ENCODE measurements at places on chromosomes 4 and X.

GRCh38 chrX:12467321-12467720 lies 323.9 kb upstream of the PRPS2 start:
- no peak for DNase-seq

- DNase-seq = peak; percentile 53
Measured at GRCh38 chr4:158667651-158668198, 4.0 kb downstream of the C4orf46 start.

DNA sequence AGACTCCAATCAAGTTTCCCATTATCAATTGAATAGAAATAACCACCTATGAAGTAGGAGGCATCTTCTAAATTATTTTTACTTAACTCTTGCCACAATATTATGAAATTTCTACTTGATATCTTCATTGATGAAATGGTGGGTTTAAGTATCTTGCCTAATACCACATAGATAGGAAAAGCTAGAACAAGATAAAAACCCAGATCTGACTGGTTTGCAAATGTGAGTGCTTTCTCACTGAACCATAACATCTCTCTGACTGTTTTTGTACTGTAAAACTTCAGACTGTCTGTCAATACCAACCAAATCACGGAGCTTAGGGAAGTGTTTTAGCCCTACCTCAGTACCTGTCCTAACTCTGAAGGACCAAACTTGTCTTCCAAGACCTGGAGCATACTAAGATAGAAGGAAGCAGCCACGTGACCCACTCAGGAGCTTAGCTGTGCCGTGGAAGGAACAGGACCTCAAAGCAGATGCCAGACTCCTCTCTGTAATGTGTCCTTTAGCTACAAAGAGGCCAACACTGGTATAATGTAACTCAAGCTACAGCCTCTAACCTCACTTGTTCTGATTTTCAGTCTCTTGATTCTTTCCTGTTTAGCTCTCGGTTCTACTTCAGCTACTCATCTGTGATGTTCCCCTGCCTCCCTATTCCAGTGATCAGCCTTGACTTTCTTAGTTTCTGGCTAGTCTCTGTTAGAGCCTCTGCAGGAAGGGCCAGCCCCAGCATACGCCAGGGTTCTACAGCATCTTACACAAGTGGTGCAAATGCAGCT lies 84.4 kb downstream of the LRP2BP start:
- no peak for DNase-seq

DNA sequence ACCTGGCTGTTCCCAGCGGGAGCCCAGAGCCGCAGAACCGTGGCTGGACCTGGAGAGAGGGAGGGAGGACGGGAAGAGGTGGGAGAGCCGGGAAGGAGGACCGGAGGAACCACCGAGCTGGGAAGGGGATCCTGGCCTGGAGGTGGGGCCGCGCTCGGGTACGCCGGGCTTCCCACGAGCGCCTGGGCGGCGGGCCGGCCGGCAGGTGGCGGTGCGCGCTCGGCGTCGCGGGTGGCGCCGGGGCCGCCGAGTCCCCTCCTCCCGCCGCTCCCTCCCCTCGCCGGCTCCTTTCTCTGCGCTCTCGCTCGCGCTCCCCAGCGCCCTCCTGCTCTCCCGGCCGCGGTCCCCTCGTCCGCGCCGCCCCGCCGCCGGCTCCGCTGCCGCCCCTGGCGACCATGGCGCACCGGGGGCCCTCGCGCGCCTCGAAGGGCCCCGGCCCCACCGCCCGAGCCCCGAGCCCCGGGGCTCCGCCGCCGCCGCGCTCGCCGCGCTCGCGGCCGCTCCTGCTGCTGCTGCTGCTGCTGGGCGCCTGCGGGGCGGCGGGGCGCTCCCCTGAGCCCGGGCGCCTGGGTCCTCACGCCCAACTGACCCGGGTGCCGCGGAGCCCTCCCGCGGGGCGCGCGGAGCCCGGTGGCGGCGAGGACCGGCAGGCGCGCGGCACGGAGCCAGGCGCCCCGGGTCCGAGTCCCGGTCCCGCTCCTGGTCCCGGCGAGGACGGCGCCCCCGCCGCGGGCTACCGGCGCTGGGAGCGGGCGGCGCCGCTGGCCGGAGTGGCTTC lies at the start of gene SORCS2:
SORCS2 (plus strand) TSS at position 287 of the 778 bp plus-strand sequence.
- peak; percentile 73 for DNase-seq

GRCh38 chrX:16643176-16643575 lies 6.8 kb upstream of the S100G start:
- no peak for DNase-seq

GRCh38 chr4:163707873-163708272 lies 213.4 kb downstream of the TMA16 start:
- no peak for DNase-seq

GRCh38 chr4:10181745-10182445 lies 65.3 kb upstream of the WDR1 start:
- DNase-seq = no peak

GRCh38 chrX:74405973-74406489 lies 15.3 kb upstream of the SLC16A2 start:
- DNase-seq = no peak

DNA sequence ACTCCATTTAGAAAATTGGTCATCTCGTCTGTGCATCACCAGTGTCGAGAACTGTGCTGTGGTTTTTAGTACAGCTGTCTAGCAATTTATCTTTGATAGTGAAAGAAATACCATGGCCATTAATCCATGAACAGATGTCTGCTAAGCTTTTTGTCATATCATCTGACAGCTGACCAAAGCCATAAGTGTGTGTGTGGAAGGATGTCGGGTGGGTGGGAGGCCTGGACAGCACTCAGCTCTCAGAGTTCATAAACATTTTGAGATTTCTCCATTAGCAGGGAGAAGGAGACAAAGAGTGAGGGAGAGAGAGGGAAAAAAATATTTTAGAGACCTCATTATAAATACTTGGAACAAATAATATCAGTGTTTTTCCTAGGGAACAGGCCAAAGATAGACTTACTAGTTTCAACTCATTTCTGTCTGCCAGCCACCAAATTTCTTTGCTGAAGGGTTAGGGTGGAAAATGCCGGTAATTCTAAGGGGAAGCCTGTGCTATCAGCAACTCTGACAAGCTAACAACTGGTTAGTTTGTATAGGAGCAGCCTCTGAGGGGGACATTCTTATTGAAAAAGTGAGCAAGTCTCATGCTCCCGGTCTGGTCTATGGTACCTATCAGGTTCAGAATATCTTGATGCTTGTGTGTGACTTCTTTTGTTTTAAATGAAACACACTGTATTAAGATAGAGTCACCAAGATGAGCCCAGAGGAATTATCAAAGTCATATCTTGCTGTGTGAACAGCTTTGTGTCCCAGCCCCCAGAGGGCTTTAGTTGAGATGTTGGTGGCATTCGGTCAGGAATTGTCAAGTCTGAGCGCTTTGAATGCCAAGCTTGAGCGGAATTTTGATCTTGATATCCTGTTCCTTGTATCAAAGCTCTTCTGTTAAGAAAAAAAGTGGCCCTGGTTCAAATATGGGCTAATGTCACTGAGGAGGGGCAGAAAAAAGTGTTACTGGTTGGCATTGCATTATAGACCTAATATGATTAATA lies 41.9 kb upstream of the PDLIM3 start:
- no peak for DNase-seq

GRCh38 chr4:89660444-89661172 lies 176.4 kb downstream of the SNCA start:
- DNase-seq = no peak

DNA sequence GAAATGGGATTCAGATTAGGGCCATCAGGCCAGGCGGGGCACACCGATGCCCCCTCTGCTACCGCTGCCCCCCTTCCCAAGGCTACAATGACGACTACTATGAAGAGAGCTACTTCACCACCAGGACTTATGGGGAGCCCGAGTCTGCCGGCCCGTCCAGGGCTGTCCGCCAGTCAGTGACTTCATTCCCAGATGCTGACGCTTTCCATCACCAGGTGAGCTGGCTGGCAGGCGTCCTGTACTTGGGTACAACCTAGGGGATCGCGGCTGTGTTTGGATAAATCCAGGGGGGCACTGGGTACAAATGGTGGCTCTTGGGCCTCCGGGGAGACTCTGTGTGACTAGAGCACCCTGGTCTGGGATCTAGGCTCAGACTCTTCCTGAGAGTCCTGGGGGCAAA lies 1.1 kb downstream of the EMD start:
- no peak for DNase-seq

GRCh38 chrX:66675541-66675940 lies 36.7 kb upstream of the EDA2R start:
- DNase-seq = no peak

DNA sequence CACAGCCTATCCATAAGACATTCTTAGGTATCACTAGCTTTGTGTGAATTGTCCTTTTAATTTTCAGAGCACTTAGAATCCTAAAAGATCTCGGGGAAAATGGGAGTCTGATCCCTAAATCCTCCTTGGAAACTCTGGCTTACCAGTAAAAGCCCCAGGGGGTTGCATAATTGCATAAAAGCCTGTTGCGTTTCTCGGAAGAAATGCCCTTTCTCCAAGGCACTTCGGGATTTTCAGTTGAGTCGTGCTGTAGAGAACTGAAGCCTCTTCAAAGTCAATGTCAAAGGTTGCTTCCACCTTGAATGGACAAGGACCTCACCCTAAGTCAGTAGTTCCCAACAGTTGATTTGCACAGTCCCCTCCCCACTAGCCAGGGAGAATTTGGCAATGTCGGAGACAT lies 20.8 kb downstream of the FAM184B start:
- DNase-seq = no peak

DNA sequence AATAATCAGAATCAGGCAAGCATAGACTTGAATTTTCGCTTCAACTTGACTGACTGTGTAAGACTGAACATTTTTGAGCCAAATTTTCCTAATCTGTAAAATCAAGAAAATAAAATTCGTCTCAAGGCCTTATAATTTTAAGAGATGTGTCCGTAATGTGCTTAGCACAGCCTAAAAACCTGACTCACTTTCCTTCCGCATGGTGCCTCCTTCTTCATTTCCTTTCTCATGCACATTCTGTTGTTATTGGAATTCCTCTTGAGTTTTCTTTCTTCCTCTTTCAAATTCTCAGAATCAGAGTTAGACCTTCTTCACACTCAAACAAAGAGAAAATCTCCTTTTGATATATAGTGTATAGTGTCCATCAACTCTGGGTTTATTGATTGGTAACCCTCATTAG lies 208.9 kb upstream of the SLIT2 start:
- DNase-seq = no peak

DNA sequence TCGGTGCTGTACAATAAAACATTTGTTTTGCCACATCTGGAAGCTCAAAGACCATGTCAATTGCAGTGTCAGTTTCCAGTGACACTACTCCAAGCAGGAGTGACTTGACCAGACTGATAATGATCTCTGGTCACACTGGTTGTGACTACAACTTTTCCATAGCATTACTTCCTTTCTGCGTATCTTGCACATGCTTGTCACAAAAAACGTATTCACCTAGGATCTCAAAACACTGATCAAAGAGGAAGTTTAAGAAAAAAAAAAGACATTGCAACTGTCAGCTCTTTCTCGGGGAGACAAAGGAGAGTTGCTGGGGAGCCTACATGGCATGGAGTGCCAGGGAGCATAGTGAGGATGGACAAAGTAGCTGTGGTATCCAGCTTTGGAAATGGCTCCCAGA lies 60.6 kb downstream of the OPHN1 start:
- peak; percentile 6 for DNase-seq

DNA sequence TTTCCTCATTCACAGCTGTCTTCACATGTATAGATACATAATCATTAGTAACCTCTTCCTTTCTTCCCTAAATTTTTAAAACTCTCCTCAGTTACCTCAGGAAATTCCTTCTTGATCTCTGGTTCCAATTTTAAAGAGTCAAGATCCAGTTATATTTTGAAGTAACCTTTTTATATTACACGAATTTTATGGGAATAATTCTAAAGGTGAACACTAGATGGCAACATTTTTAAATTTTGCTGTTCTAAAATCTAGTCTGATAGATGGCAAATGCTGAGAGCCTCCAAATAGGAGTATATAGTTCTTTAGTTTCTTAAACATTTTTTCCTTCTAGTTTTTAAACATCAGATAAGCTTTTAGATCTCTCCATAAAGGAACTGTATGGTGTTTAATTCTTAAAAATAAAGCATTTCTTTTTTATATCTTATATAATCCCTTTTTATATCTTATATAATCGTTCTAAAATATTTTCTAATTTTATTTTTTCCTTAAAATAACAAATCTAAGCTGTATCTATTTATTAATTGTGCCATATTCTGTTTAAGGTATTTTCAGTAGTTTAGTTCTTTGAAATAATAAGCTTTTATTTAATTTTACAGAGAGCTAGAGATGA lies 37.9 kb upstream of the PAPSS1 start:
- peak; percentile 75 for DNase-seq

DNA sequence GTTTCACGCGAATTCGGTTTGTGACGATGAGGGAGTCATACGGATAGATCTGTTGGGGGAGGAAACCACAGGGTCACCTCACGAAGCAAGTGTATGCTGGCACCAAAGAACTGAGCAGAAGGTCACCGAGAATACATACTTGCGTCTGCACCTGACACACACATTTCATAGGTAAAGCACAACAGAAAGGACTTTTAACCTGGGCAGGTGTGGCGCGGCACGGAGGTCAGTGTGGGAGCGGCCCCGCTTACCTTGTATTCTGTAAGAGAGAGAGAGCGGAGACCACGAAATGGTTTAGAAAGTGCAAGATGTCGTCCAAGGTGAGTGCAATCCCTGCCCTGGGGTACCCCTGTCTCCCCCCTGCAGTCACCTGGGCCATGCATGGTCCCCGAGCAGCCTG lies 43.6 kb upstream of the AFAP1 start:
- DNase-seq = no peak

GRCh38 chr4:105956569-105956968 lies 61.3 kb downstream of the NPNT start:
- no peak for DNase-seq

DNA sequence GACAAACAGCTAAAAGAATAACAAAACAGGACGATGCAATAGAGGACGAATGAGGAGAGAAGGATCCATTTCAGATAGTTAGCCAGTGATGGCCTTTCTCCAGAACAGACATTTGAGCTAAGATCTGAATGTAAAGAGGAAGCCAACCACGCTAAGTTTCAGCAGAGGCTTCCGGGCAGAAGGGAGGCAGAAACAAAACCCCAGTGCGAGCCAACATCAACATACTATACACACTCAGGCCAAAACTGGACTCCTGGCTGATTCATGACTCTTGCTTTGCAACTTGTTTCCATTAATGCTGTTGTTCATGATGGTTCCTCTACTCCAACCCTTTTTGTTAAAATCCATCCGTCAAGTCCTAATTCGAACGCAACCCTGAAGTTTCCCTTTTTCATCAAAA lies 730.3 kb downstream of the TRIML1 start:
- DNase-seq = no peak

GRCh38 chr4:16530688-16531635 lies 304.7 kb upstream of the TAPT1 start:
- peak; percentile 14 for DNase-seq

DNA sequence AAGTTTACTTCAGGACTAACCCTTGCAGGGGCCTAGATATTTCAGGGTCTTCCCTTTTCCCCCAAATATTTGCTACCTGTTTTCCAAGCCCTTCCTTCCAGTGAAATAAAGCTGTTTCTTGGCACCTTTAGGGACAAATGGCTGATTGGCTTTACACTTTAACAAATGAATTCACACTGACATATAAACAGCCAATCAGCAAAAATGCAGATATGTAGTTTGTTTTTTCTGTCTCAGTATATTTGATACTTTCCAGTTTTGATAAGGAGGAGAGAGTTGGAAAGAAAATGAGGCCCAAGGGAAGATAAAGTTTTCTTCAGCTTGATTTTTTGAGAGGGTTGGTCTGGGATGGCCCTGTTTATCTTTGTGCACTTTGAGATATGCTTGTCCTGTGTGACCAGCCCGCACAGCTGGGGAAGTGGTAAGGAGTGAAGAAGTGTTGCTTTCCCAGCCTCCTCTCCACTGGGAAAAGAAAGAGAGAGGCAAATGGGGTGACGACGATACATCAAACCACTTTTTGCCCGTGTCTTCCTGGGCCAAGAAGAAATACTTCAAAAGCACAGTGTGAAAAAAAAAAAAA lies 67.5 kb downstream of the MGST2 start:
- DNase-seq = no peak

- DNase-seq = peak; percentile 66
Measured at GRCh38 chr4:80144676-80145470, 52.4 kb upstream of the PRDM8 start.

Data from suppressor macrophage (primary cell).